ENCODE measurements at places on chromosomes 1 and 21.

GRCh38 chr1:175927944-175928343, 184.5 kb upstream of the TNR start:
- no peaks in the 10 kb centered on the region for H3K4me1 ChIP-seq
- DNase-seq = no peak
- peaks cover 2% of the 10 kb centered on the region for H3K36me3 ChIP-seq

DNA sequence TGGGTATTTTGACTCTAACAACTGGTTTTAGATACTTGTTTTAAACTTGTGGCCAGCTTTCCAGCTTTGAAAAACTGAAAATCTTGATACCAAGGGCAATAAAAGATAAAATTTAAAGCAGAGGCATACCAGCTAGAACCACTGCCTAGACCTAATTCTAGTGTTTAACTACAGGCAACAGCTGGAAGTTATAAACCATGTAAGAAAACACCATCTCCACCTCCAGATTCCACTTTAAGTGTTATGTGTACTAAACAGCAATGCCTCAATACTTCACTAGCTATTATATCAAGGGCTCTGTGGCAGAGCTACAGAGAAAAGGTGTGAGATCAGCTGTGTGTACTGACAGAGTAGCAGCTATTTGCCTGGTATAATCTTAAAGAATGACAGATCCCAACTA, 69.5 kb downstream of the LPAR3 start:
- H3K4me1 ChIP-seq = no peaks in the 10 kb centered on the region
- no peak overlapping the region for H3K4me3 ChIP-seq
- peaks cover 7% of the 10 kb centered on the region for H3K27me3 ChIP-seq
- H3K36me3 ChIP-seq = no peaks in the 10 kb centered on the region

DNA sequence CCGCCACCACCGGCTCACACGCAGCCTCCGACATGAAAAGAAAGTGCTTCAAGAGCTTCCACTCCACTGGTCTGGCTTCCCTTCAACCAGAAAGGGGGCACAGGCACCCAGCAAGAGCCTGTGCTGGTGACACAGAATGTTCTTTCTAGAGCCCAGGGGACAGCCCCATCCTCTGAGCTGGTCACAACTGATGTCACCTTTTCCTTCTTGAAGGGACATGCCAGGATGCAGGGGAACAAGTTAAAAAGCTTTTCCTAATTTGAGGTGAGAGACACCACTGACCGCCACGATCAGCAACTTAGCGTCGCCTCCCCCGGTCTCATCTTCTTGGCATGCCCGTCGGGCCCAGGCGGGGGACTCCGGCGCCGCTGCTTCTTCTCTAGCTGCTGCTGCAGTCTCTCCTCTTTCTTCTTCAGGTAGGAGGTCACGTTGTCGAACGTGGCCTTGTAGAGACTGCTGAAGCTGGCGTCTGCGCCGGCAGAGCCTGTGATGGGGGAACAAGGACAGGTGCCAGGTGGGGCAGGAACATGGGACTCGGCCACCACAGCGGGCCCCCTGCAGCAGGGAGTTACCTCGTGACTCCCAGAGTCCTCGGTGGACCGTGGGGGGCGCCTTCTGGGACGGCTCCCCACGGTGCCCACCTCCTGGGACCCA, 29.5 kb downstream of the WDR4 start:
- peaks cover 12% of the 10 kb centered on the region for H3K4me1 ChIP-seq
- H3K36me3 ChIP-seq = peaks cover 37% of the 10 kb centered on the region
- H3K4me3 ChIP-seq = no peak overlapping the region
- DNase-seq = no peak

DNA sequence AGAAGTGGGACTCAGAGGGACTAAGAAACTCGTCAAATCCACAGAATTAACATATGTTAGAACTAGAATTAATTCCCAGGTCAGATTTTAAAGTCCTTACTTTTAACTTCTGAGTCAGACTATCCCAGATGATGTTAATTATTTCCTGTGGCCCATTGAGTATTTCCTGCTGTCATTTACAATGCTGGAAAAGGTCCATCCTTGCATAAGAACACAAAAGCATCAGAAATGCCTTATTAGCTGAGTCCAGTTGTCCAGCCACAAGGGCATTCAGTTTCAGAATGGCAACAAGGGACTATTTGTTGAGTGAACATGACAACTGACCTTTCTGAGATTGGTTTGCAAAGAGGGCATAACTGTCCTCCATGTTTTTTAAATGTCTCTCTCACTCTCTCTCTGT, 16.5 kb upstream of the HIVEP3 start:
- DNase-seq = no peak
- no peak overlapping the region for H3K4me3 ChIP-seq
- peaks cover 8% of the 10 kb centered on the region for H3K4me1 ChIP-seq
- no peaks in the 10 kb centered on the region for H3K36me3 ChIP-seq
- H3K27ac ChIP-seq = no peak overlapping the region

- no peak overlapping the region for H3K4me3 ChIP-seq
- DNase-seq = no peak
- H3K4me1 ChIP-seq = peaks cover 15% of the 10 kb centered on the region
- peak overlapping the region; percentile 63 for H3K27ac ChIP-seq
Observed at GRCh38 chr1:9592510-9593075, 3.9 kb downstream of the TMEM201 start.

- no peak for DNase-seq
- no peaks in the 10 kb centered on the region for H3K27me3 ChIP-seq
- no peaks in the 10 kb centered on the region for H3K4me1 ChIP-seq
- no peak overlapping the region for H3K27ac ChIP-seq
- no peaks in the 10 kb centered on the region for H3K36me3 ChIP-seq
- H3K4me3 ChIP-seq = no peak overlapping the region
Observed at GRCh38 chr1:195336812-195337211, 1271.4 kb downstream of the KCNT2 start.

DNA sequence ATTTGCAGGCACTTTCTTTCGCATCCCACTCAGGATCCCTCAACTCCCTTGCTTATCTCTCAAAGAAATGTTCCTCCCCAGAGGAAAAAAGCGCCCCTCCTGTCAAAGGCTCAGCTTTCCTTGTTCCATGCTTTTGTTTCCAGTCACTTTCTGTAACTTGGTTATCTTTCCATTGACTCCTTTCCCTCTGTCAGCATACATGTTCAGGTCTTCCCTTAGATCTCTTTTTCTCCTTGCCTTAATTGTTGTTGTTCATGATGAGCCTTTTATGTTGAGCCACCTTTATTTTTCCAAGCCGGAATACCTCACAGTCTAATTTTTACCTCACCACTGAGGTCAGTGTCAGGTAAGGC, 46.5 kb upstream of the PODN start:
- H3K4me1 ChIP-seq = peaks cover 23% of the 10 kb centered on the region
- H3K36me3 ChIP-seq = peaks cover 4% of the 10 kb centered on the region
- peak overlapping the region; percentile 79 for H3K27ac ChIP-seq
- DNase-seq = no peak
- no peaks in the 10 kb centered on the region for H3K27me3 ChIP-seq

DNA sequence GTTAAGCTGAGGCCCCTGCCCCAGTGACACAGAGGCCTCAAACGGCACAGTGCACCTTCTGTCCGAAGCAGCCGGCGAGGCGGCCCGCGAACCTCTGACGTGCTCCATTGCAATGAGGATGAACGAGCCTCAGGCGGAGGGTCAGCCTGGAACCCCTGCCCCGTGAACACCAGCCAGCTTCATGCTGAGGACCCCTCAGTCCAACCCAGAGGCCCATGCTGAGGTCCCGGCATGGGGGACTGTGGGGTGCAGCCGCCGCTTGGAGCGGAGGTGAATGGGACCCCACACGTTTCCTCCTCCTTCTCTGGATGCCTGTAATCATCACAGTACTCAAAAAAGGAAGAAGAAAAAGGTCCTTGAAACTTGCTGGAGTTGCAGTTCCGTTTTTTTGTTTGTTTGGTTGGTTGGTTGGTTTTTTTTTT, 62.1 kb downstream of the PRKCZ start:
- H3K27me3 ChIP-seq = no peaks in the 10 kb centered on the region
- no peak overlapping the region for H3K27ac ChIP-seq
- H3K4me1 ChIP-seq = peaks cover 12% of the 10 kb centered on the region
- DNase-seq = no peak
- no peak overlapping the region for H3K4me3 ChIP-seq
